ENCODE measurements at places on chromosomes 12 and 14. TPM values are rescaled to one million over a fixed set of nuclear protein-coding genes. Genes with fewer than 3 reads are reported as not detected.

- DNase-seq = peak; percentile 37
These were observed 24.5 kb downstream of the PRKAB1 start for GRCh38 chr12:119692410-119692809.

DNA sequence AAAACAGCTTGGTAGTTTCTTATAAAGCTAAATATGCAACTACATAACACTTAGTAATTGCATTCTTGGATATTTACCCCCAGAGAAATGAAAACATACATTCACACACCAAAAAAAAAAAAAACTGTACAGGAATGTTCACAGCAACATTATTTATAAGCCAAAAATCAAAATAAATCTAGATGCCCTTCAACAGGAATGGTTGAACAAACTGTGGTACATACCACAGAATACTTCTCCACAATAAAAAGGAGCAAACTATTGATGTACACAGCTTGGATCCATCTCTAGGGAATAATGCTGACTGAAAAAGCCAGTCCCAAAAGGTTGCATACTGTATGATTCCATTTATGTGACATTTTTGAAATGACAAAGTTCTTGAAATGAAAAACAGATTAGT is 62.1 kb upstream of the SLC38A4 start:
- no peak for DNase-seq

Gene CMKLR1
- 9.8 TPM for total RNA-seq

GRCh38 chr12:96048393-96048969 is 13.1 kb upstream of the LTA4H start:
- no peak for DNase-seq

- DNase-seq = no peak
These were observed 89.6 kb downstream of the ERC1 start for GRCh38 chr12:1080520-1081223.

DNA sequence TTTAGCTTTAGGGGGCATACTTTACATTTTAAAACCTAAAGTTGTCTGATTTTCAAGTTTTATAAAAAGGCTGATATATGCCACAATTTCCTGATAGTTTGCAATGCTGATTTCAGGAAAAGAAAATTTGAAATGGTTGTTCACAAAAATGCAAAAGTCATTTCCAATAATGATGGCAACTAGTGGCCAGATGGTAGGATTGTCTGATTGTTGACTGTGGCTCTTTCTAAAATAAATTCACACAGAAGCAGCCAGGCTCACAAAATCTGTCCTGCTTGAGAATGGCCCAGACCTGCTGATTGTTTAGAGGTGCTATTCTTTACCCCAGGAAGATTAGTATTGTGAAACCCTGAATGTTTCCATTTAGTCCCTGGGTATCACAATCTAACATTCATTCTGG is 220.3 kb downstream of the NELL2 start:
- DNase-seq = no peak
